ENCODE measurements at places on chromosomes 4 and X. TPM values are rescaled to one million over a fixed set of nuclear protein-coding genes. Genes with fewer than 3 reads are reported as not detected.
A peak's percentile ranks its signal among the peaks of the same experiment; 100 is the strongest.

- DNase-seq: no peak
Observed at GRCh38 chrX:40079572-40079971, 18.2 kb downstream of the BCOR start.

DNA sequence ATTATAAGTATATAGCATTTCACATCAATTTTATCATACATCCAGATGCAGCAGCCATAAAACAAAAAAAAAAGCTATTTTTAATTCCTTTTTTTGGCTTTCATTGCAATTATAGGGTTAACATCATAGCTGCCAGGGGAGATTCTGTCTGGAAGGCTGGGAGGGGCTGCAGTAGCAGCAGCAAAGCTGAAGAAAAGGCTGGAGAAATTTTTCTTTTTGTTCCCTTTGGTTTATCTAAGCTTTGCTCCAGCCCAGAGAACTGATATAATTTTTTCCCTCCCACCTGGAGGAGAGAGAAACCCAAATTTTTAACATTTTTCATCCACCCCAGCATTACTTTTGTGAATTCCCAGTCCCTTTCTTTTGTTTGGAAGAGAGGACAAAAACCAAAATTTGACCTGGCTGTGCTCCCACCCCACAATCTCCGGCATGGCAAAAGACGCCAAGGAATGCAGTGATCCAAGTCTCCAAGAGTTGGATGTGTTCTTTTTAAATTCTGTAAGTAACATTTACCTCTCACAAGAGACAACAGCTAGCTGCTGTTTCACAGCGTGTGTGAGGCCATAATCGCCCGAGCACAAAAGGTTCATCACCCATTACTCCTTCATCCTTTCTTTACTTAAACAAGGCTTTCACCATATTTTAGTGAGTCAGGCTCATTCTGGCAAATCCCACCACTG lies 25.1 kb upstream of the FAM156A start:
- no peak for DNase-seq

GRCh38 chr4:55865228-55865806 lies 11.9 kb downstream of the EXOC1 start:
- DNase-seq: no peak

- no peak for DNase-seq
Observed at GRCh38 chrX:17174671-17175070, 200.3 kb upstream of the NHS start.

DNA sequence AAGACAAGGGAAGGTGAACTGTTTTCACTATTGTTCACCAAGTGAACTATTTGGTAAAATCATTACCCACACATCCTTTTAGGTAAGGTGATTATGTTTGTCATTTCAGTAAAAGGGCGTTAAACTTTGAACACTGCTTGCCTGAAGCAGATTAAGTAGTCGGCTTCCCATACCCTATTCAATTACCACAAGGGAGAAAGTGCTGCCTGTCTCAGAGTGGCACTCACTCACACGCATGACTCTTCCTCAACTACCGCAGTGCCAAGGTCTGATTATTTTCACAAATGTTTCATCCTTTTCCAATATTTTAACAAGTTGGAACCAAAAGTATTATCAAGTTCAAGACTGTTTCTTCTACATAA lies 11.0 kb downstream of the VEGFC start:
- DNase-seq: no peak

- no peak for DNase-seq
Observed at GRCh38 chr4:6657242-6658208, 17.0 kb downstream of the MRFAP1 start.

DNA sequence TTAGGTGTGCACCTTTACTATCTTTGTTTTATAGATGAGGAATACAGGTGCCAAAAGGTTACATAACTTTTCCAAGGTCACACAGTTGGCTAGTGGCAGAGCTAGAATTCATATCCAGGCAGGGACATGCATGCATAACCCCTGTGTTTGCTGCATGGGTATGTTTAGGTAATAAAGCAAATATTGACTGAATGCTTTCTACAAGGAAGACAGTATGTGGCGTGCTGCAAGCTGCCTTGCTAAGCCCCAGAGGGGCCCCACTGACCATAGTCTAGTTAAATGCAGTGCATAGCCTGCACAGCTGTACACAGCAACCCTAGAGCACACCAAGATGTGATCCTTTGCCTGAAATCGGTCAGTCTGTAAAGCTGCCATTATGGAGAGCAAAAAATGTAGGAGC lies 320.5 kb upstream of the IGFBP7 start:
- no peak for DNase-seq

DNA sequence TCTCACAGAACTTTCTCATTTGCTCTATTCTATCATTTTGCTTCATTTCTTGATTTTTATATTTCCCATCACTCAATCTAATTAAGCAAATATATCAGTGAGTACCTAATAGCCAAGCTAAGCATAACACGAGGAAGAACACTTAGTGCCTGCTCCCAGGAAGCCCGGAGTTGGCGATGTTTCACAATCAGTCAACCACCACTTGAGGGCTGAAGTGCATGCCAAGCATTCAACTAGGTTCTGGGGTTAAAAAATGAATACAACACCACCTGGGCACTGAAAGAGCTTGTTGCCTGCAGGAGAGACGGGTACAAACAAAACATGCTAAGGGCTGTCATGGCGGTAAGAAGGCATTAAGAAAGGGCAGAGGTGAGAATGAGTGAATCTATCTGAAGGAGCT lies 47.5 kb downstream of the UCHL1 start:
- DNase-seq: no peak

DNA sequence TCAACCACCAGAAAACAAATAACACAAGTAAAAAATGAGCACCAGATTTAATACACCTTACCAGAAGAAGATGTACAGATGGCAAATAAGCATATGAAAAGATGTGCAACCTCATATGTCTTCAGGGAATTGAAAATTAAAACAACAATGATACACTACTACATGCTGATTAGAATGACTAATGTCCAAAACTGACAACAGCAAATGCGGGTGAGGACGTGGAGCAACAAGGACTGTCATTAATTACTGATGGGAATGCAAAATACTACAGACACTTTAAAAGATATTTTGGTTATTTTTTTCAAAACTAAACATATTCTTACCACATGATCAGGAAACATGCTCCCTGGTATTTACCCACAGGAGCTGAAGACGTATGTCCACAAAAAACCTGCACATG lies 140.3 kb downstream of the FRYL start:
- no peak for DNase-seq

- DNase-seq: no peak
Observed at GRCh38 chr4:114668577-114668976, 70.0 kb downstream of the UGT8 start.

- no peak for DNase-seq
Observed at GRCh38 chr4:186901850-186902249, 178.2 kb upstream of the FAT1 start.

DNA sequence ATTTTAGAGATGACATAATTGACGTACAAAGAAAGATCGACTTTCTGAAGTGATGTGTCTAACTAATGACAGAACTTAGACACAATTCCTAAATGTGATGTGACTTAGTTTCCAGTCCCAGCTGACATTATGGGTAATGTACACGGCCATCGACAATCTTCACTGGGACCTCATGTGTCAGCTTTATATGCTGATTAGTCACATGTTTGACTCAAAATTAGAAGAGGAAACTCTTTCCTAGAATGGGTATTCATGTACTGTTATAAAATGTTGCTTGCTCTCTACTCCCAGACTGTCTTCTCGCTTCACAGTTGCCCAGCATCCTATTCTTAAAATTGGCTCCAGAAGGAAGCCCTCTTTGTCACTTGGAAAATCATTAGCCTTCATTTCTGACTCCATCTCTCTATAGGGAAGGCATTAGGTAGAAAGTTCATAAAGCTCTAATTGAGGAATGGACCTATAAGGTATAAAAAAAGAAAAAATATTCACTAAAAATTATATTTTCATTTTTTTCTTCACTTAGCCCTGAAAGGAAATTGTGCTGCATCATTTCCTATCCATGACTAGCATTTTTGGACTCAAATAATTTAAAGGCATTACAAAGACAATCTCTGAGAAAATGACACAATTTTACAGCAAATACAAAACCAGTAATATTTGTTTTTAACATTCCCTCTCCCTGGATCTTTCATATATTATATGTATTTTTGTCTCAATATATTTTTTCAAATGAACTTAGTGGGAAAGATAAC lies 554.6 kb downstream of the INPP4B start:
- DNase-seq: no peak

GRCh38 chr4:10092481-10093270 lies 23.9 kb downstream of the WDR1 start:
- DNase-seq: no peak

- peak; percentile 28 for DNase-seq
Observed at GRCh38 chr4:148004228-148004857, 272.5 kb downstream of the ARHGAP10 start.

GRCh38 chrX:9604111-9604907 lies 139.5 kb downstream of the TBL1X start:
- no peak for DNase-seq

GRCh38 chr4:115929373-115929772 lies 816.0 kb upstream of the NDST4 start:
- DNase-seq: no peak

DNA sequence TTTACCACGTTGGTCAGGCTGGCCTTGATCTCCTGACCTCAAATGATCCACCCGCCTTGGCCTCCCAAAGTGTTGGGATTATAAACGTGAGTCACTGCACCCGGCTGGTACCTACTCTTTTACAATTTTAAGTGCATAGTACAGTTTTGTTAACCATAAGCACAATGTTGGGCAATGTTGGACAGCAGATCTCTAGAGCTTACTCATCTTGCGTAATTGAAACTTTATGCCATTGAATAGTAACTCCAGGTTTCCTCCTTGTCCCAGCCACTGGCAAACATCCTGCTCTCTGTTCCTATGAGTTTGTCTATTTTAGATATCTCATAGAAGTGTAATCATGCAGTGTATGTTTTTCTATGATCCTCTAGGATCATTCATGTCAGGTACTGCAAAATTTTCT lies 9.3 kb upstream of the CPE start:
- peak; percentile 22 for DNase-seq

GRCh38 chr4:149719806-149720205 lies 95.8 kb downstream of the IQCM start:
- DNase-seq: no peak

DNA sequence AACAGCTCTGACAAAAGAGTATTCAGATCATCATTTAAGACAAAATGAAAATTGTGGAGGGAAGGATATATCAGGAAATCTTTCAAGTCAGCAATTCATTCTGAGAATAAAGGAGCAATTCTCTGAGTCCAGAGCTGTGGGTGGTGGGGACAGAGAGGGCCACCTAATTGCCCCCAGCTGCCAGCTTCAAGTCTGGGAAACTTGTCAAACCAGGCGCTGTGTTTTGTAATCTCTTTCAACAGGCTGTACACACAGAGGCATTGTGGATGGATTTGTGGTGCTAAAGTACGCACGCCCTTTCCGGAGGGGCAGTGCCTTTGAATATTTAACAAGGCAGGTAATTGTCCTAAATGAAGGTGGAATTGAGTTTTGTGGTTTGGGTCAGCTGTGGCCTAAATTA lies 591.1 kb upstream of the BOD1L1 start:
- no peak for DNase-seq

DNA sequence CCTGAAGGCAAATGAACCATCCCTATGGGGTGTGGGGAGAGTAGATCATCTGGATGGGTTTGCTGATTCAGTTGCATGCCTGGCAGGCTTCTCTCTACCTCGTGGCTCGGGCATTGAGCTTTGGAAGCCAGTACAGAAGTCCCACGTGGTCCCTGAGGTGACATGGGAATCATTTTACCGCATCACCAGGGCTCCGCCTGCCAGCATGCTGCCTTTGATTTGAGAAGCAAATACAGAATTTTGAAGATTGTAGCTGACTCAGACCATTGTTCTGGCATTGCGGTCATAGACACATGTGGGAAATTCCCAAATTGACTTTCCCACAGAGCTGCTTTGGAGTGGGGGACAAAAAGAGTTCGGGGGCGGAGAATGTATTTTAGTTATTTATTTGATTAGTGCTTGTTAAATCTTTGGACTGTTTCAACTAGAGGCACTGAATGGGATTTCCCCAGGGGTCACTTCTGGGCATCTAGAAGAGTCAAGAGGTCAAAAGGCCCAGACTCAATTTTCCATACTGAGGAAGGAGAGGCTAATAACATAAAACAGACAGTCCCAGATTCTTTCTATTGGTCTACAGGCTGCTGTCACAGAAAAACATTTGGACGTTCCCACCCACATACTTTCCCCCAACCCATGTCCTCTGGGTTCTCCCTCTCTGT lies 79.3 kb downstream of the NHSL2 start:
- DNase-seq: no peak

DNA sequence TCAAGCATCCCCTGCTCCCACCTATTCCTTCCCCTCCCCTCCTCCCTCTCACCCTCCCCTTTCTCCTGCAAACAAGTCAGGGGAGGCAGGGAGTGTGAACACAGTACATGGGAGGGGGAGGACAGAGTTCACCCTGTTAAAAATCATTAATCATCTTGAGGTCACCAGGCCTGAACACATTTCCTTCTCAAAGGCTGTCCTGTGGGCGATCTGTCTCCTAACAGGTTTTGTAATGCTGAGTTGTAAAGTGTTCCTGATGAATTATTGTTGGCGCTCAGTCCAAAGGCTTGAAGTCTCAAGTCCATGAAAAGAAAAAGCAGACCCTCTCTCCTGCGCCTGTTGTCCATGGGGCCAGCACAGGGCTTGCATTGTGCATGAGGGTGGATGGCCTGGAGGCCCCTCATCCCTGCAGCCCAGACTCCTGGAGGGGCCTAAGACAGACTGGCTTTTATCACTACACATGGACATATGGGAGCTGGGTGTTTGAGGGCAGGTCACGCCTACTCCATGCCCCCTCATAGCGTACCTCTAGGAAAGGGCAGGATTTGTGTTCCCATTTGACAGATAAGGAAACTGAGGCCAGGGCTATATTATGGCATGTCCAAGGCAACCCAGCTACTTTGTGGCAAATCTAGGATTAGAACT lies 189.1 kb downstream of the RAB28 start:
- DNase-seq: no peak

DNA sequence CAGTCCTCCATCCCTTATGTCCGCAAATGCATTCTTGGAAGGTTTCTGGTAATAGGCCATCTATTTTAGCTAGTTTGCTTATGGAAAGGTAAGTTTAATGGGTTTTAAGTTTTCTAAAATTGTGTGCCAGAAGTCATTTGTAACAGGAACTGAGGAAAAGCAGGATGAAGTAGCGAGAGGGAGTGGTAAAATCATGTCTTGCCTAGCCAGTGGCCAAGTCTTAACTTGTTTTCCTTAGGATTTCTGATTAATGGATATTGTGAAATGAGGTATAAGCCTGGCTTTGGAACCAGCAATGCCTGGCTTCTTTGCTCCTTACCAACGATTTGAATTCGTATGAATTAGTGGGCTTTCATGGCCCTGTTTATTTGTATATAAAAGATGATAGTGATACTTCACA lies 7.3 kb downstream of the SEC24B start:
- no peak for DNase-seq

- no peak for DNase-seq
Observed at GRCh38 chr4:4486969-4487368, 54.9 kb downstream of the STX18 start.

The MAP7D2 gene
- total RNA-seq: 2.1 TPM

The DKK2 gene
- not detected for total RNA-seq

The RAB39B gene
- total RNA-seq: 1.4 TPM

The ITIH6 gene
- not detected for total RNA-seq

The NIPAL1 gene
- total RNA-seq: 44.0 TPM

The GAB3 gene
- 0.37 TPM for total RNA-seq

The TLR1 gene
- total RNA-seq: 7.9 TPM

The TXK gene
- total RNA-seq: 7.3 TPM

The MAGEB6 gene
- not detected for total RNA-seq

The UGT2B15 gene
- total RNA-seq: not detected

The PLS3 gene
- total RNA-seq: 160 TPM

The CT83 gene
- total RNA-seq: not detected

The ARAP2 gene
- total RNA-seq: 57.5 TPM

The CORIN gene
- total RNA-seq: not detected

The ZAR1 gene
- not detected for total RNA-seq

Data from transverse colon (tissue), 4 donors.